ENCODE measurements at places on chromosomes 4 and X. TPM values are rescaled to one million over a fixed set of nuclear protein-coding genes. Genes with fewer than 3 reads are reported as not detected.

The TCEAL6 gene
- total RNA-seq = not detected

The EXOC1L gene
- not detected for total RNA-seq

The LINC00632 gene
- 2.3 TPM for total RNA-seq

The GRIA2 gene
- not detected for total RNA-seq

The GLUD2 gene
- 4.8 TPM for total RNA-seq

The HMGB3 gene
- total RNA-seq = 23.2 TPM

The CYTL1 gene
- 0.20 TPM for total RNA-seq

The CLGN gene
- total RNA-seq = 2.7 TPM

The DAPP1 gene
- 0.12 TPM for total RNA-seq

The LRRC66 gene
- 0.31 TPM for total RNA-seq

The VCX3A gene
- not detected for total RNA-seq

All from right lobe of liver (tissue), 6 donors.